ENCODE measurements at places on chromosomes 11 and 22.

GRCh38 chr11:9211322-9211721 lies 53.8 kb downstream of the DENND5A start:
- DNase-seq: no peak

- DNase-seq: no peak
Measured at GRCh38 chr22:32991353-32992101, 66.7 kb downstream of the SYN3 start.

- no peak for DNase-seq
Measured at GRCh38 chr22:16586170-16586569, 6.4 kb downstream of the CCT8L2 start.

GRCh38 chr11:88950975-88951374 lies 114.8 kb downstream of the GRM5 start:
- DNase-seq: no peak

- no peak for DNase-seq
Measured at GRCh38 chr22:28822930-28823551, 22.7 kb upstream of the XBP1 start.

- DNase-seq: no peak
Measured at GRCh38 chr22:40033586-40034380, 39.0 kb downstream of the FAM83F start.

GRCh38 chr11:126063507-126063852 lies 814 bp upstream of the CDON start:
- no peak for DNase-seq

GRCh38 chr11:75170516-75171201 lies 19.8 kb downstream of the SLCO2B1 start:
- DNase-seq: no peak

DNA sequence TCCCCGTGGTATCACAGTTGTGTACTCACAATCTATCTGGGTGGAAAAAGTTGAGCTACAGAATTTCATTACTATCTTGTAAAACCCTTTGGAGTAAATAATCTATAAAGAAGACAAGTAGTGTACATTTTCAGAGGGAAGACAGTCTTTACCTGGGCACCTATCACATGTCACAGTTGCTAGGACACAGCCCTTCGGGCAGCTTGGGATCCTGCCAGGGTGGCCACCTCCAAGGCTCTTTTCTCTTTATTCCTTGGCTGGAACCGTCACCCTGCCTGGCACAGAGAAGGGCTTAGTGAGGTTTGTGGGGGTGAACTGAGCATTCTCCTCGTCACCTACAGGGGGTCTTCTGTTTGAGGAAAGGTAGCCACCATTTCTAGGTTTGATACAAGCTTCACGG lies 23.6 kb downstream of the LRRC74B start:
- no peak for DNase-seq

DNA sequence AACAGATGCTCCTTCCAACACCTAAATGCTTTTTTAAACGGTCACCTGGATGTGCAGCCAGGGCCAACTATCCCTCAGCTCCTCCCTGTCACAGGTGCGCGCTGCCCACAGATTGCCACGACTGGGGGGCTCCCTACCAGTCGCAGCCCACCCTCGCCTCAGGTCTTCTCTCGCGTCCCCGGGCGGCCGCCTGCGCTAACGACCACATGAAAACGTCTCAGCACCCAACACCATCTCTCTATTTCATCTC lies 469 bp downstream of the ZBED5 start:
- no peak for DNase-seq

- DNase-seq: no peak
Measured at GRCh38 chr11:35322318-35322979, 96.9 kb downstream of the SLC1A2 start.

- no peak for DNase-seq
Measured at GRCh38 chr11:113474362-113475159, 637 bp downstream of the DRD2 start.

GRCh38 chr11:120024046-120024445 lies 113.9 kb downstream of the TRIM29 start:
- no peak for DNase-seq

DNA sequence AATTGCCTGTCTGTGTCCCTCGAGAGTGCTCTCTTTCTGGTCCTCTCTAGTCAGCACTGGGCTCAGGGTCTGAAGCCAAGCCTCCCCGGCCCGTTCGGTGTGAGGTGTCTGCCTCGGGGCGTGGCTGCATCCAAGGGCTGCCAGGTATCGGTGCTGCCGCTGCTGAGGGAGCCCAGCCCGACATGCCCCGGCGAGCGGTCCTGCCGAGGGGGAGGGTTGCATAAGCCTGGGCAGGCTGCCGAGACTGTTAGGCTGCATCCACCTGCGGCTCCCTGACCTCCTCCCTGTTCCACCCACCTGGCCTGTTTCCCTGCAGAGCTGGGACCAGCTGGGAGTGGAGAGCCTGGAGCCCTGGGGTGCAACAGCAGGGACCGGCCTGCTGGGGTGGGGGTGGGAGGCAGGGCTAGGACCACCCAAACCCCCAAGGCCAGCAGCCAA lies 6.3 kb downstream of the OVOL1 start:
- DNase-seq: no peak

DNA sequence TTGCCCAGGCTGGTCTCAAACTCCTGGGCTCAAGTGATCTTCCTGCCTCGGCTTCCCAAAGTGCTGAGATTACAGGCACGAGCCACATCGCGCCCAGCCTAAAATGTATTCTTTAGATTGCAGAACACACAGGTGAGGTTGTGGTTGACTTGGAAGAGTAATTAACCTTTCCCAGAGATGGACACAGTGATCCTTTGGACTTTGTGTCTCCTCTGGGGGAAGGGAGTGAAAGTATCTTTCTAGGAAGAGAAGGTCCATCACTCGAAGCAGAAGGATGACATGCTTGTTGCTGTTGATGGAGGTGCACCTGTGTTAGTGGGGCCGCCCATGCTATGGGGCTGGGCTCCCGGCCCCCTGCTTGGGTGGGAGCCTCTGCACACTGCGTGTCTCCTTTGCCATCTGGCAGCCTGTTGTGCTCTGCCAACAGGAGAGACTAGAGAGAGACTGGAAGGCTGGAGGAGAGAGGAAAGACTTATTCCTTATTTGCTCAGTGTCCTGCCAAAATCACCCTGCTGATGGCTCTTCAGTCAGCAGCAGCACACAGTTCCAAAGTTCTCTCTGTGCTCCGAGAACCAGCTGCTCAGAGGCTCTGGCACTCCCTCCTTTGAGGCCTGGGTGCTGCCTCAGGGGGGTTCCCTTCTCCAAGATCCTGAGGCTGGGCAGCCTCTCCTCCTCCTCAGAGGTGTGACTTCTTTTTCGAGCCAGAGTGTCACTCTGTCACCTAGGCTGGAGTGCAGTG lies 33.1 kb upstream of the CYB5R3 start:
- no peak for DNase-seq

- no peak for DNase-seq
Measured at GRCh38 chr22:29125844-29126243, 53.0 kb downstream of the KREMEN1 start.

DNA sequence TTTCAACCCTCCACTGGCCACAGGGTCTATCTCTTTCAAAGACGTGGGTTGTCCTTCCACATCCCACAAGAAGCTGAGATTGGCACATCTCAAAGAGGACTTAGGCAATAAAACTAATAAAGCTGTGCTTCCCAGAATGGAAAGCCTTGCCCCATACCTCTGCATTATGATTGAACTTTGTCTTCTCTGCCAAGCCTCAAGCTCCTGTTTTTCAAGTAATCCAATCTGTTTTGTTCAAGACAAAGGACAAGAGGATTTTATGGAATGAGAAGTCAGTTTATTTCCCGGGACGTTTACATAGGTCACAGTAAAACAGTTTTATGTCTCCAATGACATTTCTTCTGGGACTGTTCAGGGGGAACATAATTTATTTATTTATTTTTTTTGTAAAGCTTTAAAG lies 108.4 kb downstream of the GALNT18 start:
- no peak for DNase-seq

DNA sequence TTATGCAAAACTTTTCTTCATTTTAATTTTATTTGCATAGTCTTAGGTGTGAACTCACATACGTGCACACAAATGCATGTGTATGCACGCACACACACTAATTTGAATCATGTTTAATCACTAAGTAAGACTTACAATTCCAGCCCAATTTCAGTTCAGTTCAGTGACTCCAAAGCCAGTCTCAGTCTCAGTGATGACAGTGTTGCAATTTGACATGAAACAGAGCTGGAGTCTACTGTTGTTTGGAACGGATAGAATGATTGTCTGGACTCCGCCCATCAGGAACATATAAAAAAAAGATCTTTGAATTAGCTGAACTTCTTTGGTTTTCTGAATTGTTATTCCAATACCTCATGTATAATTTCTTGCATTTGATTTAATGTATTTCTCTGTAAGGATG lies 14.9 kb upstream of the OR51S1 start:
- no peak for DNase-seq

DNA sequence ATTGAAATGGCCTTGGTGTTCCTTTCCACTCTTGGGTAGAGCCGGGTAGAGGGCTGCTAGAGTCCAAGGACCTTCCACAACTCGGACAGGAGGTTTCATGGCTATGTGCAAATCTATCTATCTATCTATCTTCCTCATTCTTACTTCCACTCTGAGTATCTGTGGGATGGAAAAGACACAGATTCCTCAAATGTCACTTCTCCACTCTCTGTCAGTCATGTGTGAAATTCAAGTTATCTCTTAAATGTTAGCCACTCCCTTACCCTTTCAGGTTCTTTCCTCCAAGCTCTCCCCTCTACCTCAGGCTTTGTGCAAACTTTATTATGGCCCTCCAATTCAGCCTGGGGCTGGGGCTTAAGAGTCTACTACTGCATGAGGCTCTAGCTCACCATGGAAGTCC lies 84.3 kb downstream of the GDPD4 start:
- no peak for DNase-seq

- DNase-seq: no peak
Measured at GRCh38 chr11:114317787-114318137, 21.6 kb downstream of the NNMT start.

GRCh38 chr11:116603728-116604323 lies 169.0 kb downstream of the BUD13 start:
- no peak for DNase-seq

DNA sequence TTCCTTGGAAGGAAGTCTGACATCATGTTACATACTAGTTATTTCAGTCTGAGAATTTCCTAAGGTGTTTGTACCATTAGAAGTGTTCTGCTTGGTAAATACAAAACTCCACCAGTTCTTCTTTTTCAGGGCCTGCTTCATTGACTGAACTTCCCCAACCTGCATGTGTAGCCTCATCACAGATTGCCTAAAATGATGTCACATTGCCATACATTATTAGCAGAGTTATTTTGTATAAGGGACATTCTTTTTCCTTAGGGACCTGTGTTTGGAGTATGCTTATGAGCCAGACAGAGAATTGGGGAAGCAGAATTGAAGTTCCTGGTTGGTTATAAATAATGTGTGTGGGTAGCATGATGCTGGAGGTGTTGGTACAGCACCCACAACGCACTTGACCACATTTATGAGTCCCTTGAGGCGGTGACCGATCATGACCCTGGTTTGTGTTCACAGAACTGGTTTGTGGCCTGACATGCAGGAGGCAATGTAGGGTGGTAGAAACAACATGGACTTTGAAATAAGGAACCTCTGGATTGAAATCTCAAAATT lies 16.4 kb upstream of the MMP7 start:
- DNase-seq: no peak

GRCh38 chr22:28793976-28794584 lies 6.3 kb downstream of the XBP1 start:
- DNase-seq: no peak

DNA sequence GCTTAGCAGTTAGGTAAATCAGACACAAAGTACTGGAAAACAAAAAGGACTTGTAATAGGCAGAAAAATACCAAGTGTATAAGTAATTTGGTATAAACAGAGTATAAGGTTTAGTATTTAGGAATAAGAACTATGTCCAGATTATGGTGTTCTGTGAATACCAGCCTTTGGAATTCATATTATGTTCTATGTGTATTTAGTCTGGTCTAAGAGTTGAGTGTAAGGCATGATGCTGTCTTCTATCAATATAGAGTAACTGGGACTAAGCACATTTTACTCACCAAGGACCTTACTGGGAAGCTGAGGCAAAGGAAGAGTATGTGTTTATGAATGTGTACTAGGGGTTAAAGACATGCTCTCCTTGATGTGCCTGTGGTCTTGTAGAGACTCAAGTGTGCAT lies 9.5 kb downstream of the SDHD start:
- no peak for DNase-seq

DNA sequence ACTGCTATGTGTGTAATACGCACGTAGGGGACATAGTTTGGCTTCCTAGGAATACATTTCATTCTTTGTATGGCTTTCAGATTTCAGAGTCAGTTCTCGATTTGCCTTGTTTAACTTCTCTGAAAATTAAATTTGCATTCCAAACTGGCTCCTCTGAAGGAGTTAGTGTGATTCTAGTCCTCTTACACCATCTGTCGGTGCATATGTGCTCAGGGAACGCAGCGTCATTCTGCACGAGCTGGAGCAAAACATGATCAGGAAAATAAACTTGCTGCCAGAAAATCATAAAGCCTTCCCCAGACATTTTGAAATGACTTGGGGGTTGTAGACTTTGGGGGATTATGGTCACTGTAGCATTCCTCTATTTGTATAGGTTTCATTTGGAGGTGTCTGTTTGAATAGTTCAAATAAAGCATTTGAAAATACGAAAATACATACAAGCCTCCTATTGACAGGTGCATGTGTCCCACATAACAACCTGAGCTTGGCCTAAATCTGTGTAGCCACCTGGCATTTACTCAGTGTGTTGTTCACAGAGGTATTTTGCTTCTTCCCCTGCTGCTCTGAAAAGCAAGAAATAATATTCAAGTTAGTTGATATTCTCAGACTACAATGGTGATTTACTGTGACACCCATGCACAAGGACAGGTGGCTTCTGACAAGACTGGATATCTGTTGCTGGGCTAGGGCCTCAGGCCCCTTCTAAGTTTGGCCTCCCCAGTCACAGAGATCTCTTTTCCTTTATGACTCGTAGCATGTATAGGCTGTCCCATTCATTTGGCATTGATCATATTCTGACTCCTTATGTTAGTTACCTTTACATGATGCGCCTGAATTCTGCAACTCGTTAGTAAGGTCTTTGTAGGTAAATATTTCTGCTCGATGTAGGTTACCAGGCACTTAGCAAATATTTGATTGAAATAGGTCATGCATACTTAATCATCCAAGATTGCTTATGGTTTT lies 81.6 kb upstream of the SORL1-AS1 start:
- no peak for DNase-seq

- DNase-seq: no peak
Measured at GRCh38 chr11:62399878-62400266, 19.0 kb upstream of the SCGB1A1 start.

GRCh38 chr11:73635721-73636120 lies 10.7 kb upstream of the PLEKHB1 start:
- DNase-seq: no peak

DNA sequence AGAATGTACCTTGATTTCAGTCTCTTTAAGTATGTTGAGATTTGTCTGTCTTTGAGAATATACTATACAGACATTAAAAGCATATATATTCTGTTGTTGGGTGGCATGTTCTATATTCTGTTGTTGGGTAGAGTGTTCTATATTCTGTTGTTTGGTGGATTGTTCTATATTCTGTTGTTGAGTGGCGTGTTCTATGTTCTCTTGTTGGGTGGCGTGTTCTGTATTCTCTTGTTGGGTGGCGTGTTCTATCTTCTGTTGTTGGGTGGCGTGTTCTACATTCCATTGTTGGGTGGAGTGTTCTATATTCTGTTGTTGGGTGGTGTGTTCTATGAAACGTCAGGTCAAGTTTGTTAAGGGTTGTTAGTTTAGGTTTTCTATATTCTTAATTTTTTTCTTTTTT lies 27.1 kb upstream of the CTTN start:
- DNase-seq: no peak

All from GOT3 (cell line).